Activated naive CD8-positive, alpha-beta T cell treated with anti-CD3 and anti-CD28 coated beads for 36 hours (primary cell): ENCODE measurements at places on chromosomes 4 and X. TPM values are rescaled to one million over a fixed set of nuclear protein-coding genes. Genes with fewer than 3 reads are reported as not detected.

DNA sequence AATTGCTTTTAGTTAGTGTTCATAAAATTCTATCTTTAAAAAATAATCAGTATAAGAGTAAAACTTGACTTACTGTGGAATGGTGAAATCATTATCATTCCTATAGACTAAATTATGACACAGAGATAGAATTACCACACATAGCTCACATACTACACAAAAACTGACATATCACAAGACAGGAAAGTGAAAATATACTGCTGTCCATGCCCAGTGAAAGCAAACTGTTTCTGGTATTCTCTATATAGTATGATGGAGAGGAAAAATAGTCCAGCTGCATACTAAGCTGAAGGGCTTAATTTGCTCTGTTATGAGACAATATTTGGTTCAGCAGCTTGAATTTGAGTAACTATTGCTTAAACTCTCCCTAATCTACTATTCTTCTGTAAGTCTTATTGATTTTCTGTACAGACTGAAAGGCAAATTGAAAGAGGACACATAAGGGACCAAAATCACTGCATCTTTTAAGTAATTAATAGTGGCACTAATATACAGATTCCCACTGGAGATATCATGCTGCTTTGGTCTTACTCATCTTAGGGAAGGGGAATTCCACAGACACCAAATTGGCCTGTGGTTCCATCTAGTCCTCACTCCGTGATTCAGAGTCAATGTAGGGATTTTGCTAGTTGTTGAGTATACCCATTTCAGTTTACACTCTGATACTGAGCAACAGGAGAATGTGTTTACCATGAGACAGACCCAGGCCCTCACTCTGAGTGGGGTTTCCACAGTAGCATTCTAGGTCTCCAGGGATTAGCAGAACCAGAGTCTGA lies 47.4 kb upstream of the AGA start:
- no peak overlapping the region for H3K4me3 ChIP-seq
- H3K27ac ChIP-seq, result no peak overlapping the region
- H3K27me3 ChIP-seq, result no peaks in the 10 kb centered on the region
- H3K4me1 ChIP-seq, result peaks cover 13% of the 10 kb centered on the region
- H3K36me3 ChIP-seq, result peaks cover 7% of the 10 kb centered on the region

DNA sequence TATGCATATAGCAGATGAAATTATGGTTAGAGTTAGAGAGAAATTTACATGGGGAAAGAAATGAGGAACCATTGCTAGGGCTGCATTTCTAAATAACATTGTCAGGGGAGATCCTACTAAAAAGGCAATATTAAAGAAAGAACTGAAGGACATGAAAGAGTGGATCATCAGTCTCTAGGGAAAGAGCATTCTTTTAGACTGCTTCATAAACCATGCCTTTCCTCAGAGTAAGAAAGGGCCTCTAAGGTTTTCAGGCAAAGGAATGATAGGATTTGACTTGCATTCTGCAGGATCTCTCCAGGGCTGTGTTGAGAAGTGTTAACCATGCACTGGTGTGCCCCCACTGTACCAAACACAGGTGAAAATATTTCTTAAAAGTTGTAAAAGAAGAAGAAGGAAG lies 385.4 kb upstream of the MAD2L1 start:
- H3K27ac ChIP-seq, result no peak overlapping the region
- H3K4me1 ChIP-seq, result no peaks in the 10 kb centered on the region
- peaks cover 17% of the 10 kb centered on the region for H3K27me3 ChIP-seq

Gene SCML2
- total RNA-seq, result 3.4 TPM

Gene RAPGEF2
- 22.7 TPM for total RNA-seq

Gene ITIH6
- total RNA-seq, result not detected
